Upper lobe of right lung (tissue), 1 donor: ENCODE measurements at places on chromosomes 12 and 14. TPM values are rescaled to one million over a fixed set of nuclear protein-coding genes. Genes with fewer than 3 reads are reported as not detected.

- no peak for DNase-seq
Measured at GRCh38 chr12:1811281-1811947, 9.0 kb upstream of the LRTM2 start.

DNA sequence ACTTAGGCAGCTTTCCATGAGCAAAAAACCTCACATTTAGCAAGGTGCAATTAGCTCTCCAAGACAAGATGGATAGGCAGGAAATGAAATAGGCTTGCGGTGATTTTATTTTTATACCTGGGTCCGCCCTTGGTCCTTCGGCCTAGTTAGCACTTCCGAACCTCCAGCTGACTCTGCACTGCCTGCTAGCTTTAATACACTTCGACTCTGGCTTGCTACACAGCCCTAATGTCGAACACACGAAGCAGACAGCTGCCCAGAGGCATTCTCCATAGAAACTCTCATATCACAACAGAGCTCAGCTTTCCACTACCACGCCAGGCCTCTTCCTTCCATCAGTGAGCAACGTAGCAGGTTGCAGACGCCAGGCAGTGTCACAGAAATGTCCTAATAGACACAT, 688.0 kb downstream of the VRK1 start:
- no peak for DNase-seq

DNA sequence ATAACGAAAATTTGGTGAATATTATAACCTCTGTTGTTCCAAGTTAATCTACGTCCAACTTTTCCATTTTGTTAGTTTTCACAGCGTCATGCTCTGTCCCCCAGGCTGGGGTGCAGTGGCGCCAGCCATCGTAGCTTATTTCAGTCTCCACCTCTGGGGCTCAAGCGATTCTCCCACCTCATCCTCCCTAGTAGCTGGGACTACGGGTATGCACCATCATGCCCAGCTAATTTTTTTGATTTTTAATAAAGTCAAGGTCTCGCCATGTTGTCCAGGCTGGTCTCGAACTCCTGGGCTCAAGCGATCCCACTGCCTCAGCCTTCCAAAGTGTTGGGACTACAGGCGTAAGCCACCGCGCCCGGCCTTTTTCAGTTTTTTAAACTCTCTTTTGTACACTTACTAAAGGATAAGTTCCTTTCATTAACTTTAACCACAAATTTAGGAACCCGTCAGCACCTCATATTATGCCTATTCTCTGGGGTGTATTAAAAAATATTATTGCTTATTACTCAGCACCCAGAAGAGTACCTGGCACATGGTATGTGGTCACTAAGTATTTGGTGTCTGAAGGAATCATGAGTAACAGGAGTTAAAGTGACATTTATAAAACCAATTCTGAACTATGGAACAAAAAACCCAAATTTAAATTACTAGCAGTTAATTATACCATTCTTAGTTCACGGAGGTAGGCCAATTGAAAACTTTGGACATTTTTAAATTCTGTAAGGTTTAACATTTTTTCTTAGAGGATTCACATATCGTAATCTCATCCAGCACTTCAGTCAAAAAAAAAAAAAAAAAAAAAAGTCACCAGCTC, 925 bp upstream of the MIPOL1 start:
- DNase-seq = no peak

- DNase-seq = no peak
Measured at GRCh38 chr14:78834766-78835451, 664.7 kb downstream of the NRXN3 start.

GRCh38 chr12:26268841-26269561, 73.6 kb downstream of the SSPN start:
- no peak for DNase-seq

DNA sequence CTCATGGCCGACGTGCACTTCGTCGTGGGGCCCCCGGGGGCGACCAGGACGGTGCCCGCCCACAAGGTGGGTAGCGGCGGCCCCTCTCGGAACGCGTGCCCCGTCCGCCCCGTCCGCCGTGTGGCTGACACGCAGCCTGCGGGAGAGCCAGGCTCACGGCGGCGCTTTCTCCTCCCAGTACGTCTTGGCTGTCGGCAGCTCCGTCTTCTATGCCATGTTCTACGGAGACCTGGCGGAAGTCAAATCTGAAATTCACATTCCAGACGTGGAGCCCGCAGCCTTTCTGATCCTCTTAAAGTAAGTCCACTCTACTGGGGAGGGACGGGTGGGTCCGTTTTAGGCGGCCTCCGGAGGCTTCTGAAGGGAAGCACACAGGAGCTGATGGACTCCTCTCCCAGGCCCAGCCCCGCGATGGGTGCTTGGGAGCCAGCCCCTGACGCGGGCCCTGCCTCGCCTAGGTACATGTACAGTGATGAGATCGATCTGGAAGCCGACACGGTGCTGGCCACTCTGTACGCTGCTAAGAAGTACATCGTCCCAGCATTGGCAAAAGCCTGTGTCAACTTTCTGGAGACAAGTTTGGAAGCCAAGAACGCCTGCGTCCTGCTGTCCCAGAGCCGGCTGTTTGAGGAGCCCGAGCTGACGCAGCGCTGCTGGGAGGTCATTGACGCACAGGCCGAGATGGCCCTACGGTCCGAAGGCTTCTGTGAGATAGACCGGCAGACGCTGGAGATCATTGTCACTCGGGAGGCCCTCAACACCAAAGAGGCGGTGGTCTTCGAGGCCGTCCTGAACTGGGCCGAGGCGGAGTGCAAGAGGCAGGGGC, 1.1 kb downstream of the BTBD6 start:
- peak; percentile 58 for DNase-seq

DNA sequence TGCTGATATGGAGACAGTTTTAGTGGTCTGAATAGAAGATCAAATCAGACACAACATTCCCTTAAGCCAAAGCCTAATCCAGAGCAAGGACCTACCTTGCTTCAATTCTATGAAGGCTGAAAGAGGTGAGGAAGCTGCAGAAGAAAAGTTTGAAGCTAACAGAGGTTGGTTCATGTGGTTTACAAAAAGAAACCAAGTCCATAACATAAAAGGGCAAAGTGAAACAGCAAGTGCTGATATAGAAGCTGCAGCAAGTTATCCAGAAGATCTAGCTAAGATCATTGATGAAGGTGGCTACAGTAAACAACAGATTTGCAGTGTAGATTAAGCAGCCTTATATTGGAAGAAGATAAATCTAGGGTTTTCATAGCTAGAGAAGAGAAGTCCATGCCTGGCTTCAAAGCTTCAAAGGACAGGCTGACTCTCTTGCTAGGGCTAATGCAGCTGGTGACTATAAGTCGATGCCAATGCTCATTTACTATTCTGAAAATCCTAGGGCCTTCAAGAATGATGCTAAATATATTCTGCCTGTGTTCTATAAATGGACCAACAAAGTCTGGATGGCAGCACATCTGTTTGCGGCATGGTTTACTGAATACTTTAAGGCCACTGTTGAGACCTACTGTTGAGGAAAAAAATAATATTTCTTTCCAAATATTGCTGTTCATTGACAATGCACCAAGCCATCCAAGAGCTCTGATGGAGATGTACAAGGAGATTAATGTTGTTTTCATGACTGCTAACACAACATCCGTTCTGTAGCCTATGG, 361.0 kb downstream of the DPF3 start:
- DNase-seq = no peak

GRCh38 chr12:25929142-25929541, 29.3 kb upstream of the RASSF8 start:
- DNase-seq = no peak

GRCh38 chr12:121048442-121048841, 9.4 kb upstream of the OASL start:
- DNase-seq = no peak

- no peak for DNase-seq
Measured at GRCh38 chr12:65741656-65742017, 82.6 kb upstream of the HMGA2 start.

Gene KRT73
- total RNA-seq = 0.52 TPM

Gene IKBIP
- 15.2 TPM for total RNA-seq

Gene CLMN
- total RNA-seq = 19.3 TPM

Gene PRKAG1
- total RNA-seq = 46.5 TPM

Gene MMP14
- 149 TPM for total RNA-seq
